AG08395 (cell line): ENCODE measurements at places on chromosomes 6 and 20.

DNA sequence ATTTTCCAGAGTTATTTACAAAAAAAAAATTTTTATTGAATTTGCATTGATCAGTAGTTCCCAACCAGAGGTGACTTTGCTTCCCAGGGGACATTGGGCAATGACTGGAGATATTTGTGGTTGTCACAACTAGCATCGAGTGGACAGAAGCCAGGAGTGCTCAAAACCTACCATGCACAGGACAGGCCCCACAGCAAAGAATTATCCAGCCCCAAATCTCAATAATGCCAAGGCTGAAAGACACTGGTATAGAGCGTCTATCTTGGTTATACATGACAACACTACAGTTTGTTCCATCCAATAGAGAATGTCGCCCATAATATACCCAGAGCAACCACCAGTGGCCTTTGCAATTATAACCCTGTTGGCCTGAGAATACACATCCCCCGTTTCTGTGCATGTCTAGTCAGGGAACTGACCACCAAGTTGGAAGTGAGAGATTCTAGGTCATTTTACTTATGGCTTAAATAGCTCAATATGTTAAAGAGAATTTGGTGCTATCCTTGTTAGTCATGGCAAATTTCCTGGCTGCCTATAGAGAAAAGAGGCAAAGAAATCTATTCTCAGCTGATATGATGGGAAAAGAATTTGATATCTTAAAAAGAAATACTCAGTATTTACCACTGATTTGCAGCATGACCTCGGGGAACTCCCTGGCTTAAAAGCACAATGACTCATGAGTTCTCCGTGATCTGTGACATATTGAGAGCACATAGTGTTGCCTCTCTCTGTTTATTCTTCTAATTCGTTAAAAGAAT lies 76.0 kb upstream of the ADTRP start:
- DNase-seq: peak; percentile 62

GRCh38 chr20:7094438-7094997 lies 327.0 kb downstream of the BMP2 start:
- DNase-seq: no peak

GRCh38 chr20:19903168-19903811 lies 113.9 kb upstream of the NAA20 start:
- DNase-seq: no peak

DNA sequence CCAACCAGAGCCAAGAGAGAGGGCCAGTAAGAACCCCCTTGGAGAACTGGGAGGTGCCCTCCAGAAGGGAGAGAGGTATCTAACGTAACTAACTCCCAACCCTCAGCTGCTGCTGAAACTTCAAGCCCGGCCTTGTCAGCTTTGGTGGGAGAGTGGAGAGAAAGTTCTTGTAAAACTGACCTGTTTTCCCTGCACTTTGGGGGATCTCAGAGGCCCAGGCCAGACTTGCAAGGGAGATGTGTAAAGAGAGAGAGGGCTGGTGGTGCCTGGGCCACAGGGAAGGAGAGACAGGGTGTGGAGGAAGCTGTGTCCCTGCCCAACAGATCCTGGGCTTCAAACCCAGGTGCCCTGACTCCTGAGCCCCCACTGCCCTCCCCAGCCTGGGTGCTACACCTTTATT lies 17.3 kb upstream of the IP6K3 start:
- DNase-seq: no peak

DNA sequence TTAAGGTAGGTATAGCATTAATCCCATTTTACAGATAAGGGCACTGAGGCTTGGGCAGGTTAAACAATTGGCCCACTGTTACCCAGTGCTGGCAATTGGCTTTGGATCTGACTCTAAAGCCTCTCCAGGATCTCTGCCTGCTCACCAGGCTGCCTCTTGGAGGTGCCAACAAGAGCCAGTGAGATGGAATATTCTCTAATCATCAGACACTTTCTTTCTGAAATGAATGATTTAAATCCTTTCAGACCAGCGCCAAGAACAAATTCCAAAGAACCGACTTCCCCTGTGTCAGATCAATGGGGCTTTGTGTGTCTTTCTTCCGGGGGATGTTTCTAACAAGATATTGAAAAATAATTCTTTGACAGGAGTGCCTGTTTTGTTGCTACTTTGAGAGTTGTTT lies 23.6 kb downstream of the CYP39A1 start:
- DNase-seq: no peak

DNA sequence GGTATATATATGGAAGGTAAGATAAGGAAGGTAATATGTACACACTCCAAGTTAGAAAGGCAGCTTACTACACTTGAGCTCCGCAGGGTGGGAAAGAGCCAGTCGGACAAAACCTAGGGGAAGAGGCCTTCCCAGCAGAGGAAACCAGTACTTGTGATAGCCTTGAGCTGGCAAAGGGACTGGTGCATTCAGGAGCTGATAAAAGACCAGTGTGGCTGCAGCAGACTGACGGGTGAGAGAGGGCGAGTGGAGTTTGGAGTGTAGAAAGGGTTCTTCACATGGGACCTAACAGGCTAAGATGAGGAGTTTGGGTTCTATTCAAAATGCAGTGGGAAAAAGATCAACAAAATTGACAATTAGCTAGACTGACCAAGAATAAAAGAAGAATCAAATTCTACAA lies 49.3 kb upstream of the KIF13A start:
- DNase-seq: no peak

DNA sequence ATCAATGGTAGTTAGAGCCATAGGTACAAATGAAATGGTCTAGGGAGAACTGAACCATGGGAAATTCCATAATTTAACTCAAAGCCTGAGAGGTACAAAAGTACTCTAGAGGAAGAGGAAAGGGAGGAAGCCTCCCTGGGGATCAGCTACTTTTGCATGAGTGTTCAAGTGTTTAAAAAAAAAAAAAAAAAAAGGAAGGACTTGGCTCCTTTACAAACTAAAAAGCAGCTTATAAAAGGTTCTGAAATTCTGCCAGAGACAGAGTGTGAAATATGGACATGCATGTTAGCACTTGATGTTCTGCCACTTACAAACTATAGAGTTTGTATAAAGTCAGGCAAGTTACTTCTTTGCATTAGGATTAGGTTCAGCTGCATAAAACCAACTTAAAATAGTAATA lies 290.0 kb downstream of the TBC1D7 start:
- no peak for DNase-seq

DNA sequence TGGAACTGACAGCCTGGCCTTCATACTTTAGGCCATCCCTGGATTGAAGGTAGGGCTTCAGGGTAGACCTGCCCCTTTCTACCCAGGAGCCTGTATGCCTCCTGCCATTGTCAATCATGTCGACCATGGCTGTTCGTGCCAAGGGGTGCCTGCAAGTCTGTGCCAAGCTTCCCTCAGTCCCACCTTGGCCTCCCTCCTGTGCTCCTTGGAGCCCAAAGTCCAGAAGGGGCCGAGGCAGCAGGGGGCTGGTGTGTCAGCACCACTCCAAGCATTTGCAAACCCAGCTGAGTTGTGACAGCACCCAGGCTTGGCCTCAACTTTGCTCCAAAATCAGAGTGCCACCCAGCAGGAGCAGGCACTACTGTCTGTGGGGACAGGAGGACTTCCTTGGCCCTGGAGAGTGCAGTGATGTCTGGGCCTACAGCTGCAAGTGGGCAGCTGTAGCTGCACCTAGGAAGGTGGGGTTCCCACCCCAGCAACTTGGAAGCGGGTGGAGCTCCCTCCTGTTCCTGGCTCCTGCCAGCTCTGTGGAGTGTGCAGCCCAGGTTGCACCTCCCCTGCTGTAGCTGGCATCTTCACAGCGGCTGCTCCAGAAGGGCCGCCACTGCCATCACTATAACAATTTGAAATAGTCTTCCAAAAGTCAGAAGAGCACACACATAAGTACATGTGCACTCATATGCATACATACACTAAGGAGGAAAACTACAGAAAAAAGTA lies 1719.3 kb downstream of the HACE1 start:
- no peak for DNase-seq
